ENCODE measurements at places on chromosomes 5 and 9. TPM values are rescaled to one million over a fixed set of nuclear protein-coding genes. Genes with fewer than 3 reads are reported as not detected.

IARS1 gene
- 166 TPM for total RNA-seq

EXOSC3 gene
- total RNA-seq = 117 TPM

EQTN gene
- total RNA-seq = not detected

NR5A1 gene
- total RNA-seq = not detected

DCTN3 gene
- total RNA-seq = 168 TPM

ROPN1L gene
- total RNA-seq = 2.5 TPM

BTNL8 gene
- not detected for total RNA-seq

ADAMTS6 gene
- 1.7 TPM for total RNA-seq

INSL4 gene
- not detected for total RNA-seq
